Aortic smooth muscle cell (primary cell): ENCODE measurements at places on chromosomes 5 and 9. TPM values are rescaled to one million over a fixed set of nuclear protein-coding genes. Genes with fewer than 3 reads are reported as not detected.

Gene BARX1
- not detected in 2 replicates for total RNA-seq

Gene ANKRD31
- total RNA-seq: 0.06 and 0.13 TPM in 2 replicates

Gene SELENOP
- total RNA-seq: 10.0 and 12.4 TPM in 2 replicates

Gene ADAM19
- total RNA-seq: 6.5 and 6.8 TPM in 2 replicates

Gene SPATA31D4
- total RNA-seq: not detected in 2 replicates

Gene ZBTB5
- 6.3 and 7.0 TPM in 2 replicates for total RNA-seq

Gene FBXO4
- 12.0 and 13.1 TPM in 2 replicates for total RNA-seq

Gene PROB1
- 0.31 and 0.40 TPM in 2 replicates for total RNA-seq

Gene SPEF2
- total RNA-seq: 1.7 and 1.8 TPM in 2 replicates

Gene DIRAS2
- under 0.01 TPM in 1 of 2 replicates, not detected in the other for total RNA-seq

Gene NMUR2
- not detected in 2 replicates for total RNA-seq

Gene ATG12
- 34.9 and 48.2 TPM in 2 replicates for total RNA-seq

Gene PCDHA7
- 0.13 and 0.37 TPM in 2 replicates for total RNA-seq

Gene RGS7BP
- 1.1 and 1.7 TPM in 2 replicates for total RNA-seq

Gene DNAJA1
- 86.1 and 105 TPM in 2 replicates for total RNA-seq

Gene GNA14
- total RNA-seq: 4.4 and 5.0 TPM in 2 replicates

Gene SIMC1
- 3.0 and 3.3 TPM in 2 replicates for total RNA-seq
